ENCODE measurements at places on chromosomes 5 and 9.

GRCh38 chr9:112665347-112665746 is 52.6 kb downstream of the INIP start:
- no peak for DNase-seq

GRCh38 chr5:51518607-51519006 is 135.4 kb downstream of the ISL1 start:
- DNase-seq, result no peak

DNA sequence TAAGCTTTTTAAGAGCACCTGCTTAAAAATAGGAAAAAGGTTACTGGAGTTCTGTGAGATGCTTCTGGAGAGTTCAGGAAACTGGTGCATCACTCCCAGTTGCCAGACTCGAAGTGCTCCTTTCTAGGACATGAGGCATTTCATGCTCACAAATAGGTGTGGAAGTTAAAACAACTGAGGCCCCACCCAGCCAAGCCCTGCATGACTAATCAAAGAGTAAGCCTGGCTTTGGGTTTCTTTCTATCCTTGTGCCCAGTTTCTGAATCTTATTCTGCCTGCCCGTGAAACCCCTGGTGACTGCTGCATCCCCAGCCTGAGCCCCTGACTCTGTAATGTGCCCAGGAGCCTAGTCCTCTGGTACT is 7.7 kb downstream of the SPINK9 start:
- no peak for DNase-seq

DNA sequence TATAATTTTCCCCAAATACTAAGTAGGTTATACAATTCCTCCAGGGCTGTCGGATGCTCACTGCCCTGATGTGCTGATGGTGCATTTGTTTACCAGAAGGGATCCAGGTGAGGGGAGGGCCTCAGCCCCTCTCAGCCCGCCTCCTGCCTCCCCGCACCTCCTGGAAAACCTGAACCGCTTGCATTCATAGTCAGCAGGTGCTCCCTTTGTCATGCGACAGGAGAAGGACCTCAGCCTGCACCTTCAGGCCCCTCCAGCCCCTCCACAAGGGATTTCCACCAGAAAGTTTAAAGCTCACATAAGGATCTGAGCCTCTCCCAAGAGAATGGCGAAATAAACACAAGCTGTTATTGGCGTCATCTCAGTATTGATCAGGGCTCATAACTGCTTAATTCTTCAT is 36.5 kb upstream of the NTNG2 start:
- no peak for DNase-seq

GRCh38 chr5:146192571-146193043 is 10.2 kb upstream of the LARS1 start:
- no peak for DNase-seq

DNA sequence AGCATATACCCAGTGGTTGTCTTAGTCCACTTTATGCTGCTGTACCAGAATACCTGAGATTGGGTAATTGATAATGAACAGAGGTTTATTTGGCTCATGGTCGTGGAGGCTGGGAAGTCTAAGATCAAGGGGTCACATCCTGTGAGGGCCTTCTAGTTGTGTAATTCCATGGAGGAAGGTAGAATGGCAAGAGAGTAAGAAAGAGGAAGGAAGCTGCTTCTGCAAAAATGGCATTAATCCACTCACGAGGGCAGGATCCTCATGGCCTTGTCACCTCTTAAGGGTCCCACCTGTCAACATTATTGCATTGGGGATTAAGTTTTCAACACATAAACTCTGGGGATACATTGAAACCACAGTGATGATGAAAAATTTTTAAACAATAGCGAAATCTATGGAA is 17.0 kb downstream of the BTNL8 start:
- DNase-seq, result no peak
